Naive thymus-derived CD8-positive, alpha-beta T cell (primary cell): ENCODE measurements at places on chromosomes 5 and 9.

- no peak for DNase-seq
Observed at GRCh38 chr5:39579750-39580149, 155.0 kb upstream of the DAB2 start.

- DNase-seq, result no peak
Observed at GRCh38 chr5:138092301-138092700, 8.5 kb downstream of the WNT8A start.

DNA sequence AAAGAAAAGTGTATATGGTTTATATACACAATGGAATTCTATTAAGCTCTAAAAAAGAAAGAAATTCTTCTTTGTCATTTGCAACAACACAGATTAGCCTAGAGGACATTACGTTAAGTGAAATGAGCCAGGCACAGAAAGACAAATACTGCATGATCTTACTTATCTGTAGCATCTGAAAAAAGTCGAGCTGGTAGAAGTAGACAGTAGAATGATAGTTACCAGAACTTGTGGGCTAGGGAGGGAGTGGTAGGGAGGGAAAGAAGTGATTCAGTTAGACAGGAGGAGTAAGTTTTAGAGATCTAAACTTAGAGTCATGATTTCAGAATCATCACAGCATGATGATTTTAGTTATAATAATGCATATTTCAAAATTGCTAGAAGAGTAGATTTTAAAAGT is 184.6 kb downstream of the TLE4 start:
- DNase-seq, result no peak

GRCh38 chr5:68459093-68459809 is 243.7 kb downstream of the PIK3R1 start:
- no peak for DNase-seq

DNA sequence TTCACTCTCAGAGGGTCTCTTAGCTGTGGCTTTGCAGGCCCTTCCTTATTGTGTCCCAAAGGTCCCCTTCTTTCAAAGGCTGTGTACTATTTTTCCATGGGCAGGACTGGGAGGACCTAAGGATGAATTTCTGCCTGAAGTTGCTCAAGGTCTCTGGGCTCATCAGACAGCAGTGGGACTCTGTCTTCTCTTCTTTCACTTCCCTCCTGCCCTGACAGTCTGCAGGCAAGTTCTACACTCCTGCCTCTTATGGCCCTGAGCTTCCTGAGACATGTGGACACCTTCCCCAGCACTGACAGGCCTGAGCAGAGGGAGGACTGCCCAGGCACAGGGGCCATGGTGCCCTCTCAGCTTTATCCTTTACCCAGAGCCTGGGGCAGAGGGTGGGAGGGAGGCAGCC is 14.8 kb downstream of the ENHO start:
- DNase-seq, result no peak

GRCh38 chr9:8457055-8457454 is 657.5 kb upstream of the DMAC1 start:
- DNase-seq, result no peak

DNA sequence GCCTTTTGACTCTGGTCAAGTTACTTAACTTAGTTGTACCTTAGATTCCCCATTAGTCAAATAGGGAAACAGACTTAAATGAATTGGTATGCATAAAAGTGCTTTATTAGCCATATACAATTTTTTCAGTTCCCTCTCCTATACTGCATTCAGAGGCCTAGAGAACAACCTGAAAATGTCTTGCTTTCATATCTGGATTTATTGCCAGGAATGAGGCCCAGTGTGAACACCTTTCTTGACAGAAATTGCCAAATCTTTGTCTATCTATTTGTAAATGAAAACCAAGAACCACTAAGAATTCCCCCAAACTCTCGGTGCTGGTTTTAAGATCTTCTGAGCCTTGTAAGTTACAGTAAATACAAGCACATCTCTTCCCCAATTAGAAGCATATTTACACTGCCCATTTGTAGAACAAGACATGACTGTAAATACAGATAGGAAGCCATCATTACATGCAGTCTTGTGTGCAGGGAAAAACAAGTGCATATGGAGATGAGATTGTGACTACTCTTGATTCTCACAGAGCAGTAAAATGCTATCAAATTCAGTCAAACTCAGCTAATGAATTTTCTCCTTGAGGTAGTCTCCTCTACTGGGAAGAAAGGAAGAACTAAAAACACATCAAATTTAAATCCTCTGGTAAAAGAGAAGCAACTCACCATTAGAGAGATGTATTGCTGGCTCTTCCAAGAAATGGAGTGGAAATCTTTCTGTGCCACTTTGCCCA is 5.2 kb upstream of the FAM13B start:
- no peak for DNase-seq

DNA sequence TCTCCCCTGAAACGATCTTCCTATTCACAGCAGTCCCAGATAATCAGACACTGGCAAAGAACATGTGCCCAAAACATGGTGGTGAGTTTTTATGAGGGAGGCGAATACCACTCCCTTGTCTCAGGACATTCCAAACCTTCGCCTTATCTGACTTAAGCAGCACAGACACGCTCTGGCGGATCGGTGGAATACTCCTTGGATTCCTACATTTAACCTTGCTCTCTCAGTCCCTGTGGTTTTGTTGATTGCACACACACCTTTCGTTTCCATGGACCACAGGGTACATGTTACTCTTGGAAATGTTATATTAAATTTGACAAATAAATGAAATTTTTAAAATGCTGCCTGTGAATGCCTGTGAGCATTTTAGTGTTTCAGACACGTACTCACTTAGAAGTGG is 87.8 kb upstream of the CPEB4 start:
- DNase-seq, result no peak

DNA sequence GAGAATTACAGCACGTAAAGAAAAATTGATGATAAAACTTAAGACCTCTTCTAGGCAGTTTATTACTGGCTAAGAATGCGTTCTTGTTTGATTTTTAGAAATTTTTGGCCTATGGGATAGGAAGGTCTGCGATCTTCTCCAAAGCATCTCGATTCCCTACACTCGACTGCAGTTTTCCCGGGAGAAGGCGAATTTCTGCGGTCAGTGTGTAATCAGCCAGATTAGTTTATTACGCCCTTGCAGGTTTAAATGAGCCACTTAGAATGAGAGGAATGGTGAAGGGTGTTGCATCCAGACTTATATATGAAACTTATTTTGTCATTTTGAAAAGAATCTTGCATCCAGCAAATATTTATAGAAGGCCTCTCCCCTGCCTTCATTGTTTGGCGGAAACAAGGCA is 1.2 kb downstream of the MTAP start:
- DNase-seq, result no peak

DNA sequence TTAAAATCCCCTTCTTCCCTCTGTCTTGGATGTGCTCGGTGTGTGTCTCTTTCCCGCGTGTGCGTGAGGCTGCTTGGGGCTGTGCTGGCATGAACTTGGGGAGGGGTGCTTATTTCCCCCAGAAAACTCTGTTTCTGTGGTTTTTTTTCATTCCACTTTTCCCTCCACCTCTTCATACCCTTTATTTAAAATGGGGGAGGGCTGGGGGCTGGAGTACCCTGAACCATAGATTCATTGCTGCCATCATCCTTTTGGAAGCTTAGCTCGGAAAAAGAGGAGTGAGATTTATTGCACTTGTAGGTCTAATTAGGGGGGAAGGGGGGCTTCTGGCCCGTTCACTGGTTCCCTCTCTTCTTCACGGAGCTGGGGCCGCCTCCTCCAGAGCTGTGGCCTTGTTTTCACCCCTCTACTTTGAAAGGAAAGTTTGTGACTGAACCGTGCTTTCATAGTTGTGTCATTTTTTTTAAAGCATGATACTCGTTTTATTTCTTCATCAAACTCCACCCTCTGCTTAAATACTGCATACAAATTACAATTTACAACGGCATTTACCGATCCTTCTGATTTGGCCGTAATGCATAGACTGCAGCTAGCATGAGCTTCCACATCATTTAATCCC is 2.9 kb downstream of the NR2F1 start:
- no peak for DNase-seq
